Activated T-helper 9 cell treated with anti-CD3 and anti-CD28 coated beads, Interleukin-2, amount 50 U/mL, for 16 hours (primary cell): ENCODE measurements at places on chromosomes 7 and 10.

- DNase-seq: no peak
These were observed 174.6 kb downstream of the PIP4K2A start for GRCh38 chr10:22539579-22540298.

GRCh38 chr7:92612501-92612900, 22.3 kb upstream of the FAM133B start:
- DNase-seq: no peak

DNA sequence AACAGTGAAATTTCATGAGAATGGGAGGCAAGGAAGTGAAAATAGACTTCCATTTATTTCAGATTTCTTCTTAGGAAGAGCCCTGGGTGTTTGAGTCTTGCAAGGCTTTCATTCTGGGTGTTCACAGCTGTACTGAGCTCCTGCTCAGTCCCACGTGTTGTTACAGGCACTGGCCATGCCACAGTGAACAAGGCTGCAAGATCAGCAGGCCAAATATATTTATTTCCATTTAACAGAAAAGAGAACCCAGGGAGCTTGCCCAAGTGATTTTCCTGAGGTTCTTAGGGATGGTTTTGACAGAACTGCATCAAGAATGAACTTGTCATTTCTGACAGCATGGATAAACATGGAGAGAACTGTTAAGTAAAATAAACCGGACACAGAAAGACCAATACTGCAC, 54.5 kb upstream of the CD36 start:
- DNase-seq: no peak

GRCh38 chr7:45153233-45153632, 4.4 kb upstream of the RAMP3 start:
- no peak for DNase-seq

DNA sequence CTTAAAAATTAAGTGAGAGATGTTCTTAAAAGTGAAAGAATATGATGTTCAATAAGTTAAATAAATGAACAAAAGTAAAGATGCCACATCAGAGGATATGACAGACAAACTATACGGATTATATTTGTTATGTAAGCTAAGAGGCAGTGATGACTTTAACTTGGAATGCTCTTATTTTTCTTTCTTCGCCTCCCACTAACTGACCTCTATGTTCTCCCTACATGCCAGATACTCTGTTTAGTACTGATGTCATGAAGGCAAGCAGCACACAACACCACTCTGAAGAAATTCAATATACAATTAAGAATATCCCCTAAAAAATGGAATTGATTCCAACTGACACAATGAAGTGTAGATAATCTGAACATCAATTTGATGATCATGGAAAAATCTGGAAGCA, 223.4 kb downstream of the DOCK4 start:
- no peak for DNase-seq

GRCh38 chr7:11236680-11237079, 263.0 kb downstream of the PHF14 start:
- DNase-seq: no peak

DNA sequence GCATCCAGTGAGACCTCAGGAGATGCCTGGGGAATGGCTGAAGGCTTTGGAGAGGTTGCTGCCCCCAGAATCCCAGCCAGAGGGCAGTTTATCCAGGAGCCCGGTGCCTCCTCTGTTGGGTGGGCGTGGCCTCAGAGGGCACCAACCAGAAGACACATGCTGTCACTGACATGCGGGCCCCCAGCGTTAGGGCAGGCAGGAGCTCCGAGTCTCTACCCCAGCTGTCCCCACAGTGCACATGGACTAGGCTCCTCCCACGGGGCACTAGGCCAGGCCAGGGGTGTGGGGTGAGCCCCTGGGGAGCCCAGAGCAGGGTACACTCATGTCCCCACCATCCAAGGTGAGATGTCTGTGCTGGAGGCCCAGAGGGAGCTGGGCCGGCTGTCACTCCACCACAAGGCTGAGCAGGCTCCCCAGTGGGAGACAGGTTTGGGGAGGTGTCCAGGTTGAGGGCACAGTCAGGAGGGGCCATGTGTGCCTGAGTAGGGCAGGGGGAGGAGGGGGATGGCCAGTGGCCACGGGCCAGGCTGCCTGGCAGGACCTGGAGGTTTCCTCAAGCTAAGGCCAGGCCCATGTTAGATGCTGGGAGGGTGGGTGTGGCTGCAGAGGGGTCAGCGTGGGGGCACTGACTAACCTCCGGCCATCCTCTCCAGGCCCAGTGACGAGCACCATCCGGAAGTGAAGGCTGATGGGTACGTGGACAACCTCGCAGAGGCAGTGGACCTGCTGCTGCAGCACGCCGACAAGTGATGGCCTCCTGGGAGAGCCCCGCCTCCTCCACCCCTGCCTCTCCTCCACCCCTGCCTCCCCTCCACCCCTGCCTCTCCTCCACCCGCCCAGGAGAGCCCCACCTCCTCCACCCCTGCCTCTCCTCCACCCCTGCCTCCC, 131.3 kb downstream of the FAM53B start:
- DNase-seq: no peak

DNA sequence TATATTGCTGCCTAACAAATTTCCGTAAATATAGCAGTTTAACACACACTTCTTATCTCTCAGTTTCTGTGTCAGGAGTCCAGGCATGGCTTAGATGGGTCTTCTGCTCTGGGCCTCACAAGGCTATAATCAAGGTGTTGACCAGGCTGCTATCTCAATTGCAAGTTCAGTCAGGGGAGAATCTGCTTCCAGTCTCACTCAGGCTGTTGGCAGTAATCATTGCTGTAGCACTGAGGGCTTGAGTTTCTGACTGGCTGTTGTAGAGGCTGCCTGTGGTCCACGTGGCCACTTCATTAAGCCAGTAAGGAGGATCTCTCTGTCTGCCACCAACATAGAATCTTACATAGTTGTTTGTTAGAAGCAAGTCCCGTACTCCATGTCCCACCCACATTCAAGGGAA, 138.4 kb downstream of the ST7 start:
- DNase-seq: no peak

DNA sequence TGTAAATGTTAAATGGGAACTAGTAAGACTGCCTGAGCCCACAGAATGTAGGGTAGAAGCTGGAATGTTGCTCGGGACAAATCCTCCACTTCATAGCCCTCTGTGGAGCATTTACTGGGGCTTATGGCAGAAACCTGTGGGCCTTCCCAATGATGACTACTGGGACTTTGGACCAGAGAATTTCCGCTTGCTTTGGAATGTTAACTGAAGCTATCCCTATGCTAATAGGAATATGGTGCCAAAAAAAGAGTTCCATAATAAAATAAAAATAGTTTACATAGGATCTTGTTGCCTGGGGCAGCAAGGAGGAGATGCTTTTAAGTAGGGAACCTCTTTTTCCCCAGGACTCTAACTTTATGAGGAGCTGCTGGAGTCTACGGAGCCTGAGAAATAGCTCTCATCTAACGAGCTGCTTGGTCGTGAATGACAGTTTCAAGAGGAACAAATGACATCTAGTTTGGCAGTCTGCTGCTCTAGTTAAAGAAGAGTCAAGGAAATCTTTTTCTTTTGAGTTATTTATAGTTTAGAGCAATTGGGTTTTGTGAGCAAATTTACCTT, 5.7 kb upstream of the DYNC2I1 start:
- DNase-seq: no peak

GRCh38 chr10:21403256-21404015, 122.0 kb downstream of the SKIDA1 start:
- DNase-seq: no peak

DNA sequence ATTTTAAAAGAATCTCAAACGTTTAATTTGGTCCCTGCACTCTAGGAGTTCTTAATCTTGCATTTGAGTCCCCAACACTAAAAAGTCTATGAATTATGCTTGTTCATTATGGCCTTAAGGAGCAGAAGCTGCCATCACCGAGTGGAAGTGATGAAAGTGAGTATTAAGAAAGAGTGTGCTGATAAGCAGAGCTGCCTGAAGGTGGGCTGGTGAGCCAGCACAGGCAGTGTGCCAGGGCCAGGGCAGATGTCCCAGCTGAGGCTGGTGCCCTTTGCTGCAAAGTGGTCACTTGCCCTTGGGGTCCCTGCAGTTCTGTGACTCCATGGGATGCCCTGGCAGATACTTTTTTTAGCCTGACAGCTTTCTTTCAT, 72.9 kb upstream of the LOXL4 start:
- DNase-seq: no peak

GRCh38 chr10:70726909-70727495, 54.7 kb downstream of the ADAMTS14 start:
- no peak for DNase-seq

GRCh38 chr7:767941-768731, 41.1 kb upstream of the PRKAR1B start:
- no peak for DNase-seq

GRCh38 chr10:90313576-90314325, 544.1 kb downstream of the HTR7 start:
- no peak for DNase-seq

- no peak for DNase-seq
These were observed 3.5 kb downstream of the STK17A start for GRCh38 chr7:43586251-43586900.

DNA sequence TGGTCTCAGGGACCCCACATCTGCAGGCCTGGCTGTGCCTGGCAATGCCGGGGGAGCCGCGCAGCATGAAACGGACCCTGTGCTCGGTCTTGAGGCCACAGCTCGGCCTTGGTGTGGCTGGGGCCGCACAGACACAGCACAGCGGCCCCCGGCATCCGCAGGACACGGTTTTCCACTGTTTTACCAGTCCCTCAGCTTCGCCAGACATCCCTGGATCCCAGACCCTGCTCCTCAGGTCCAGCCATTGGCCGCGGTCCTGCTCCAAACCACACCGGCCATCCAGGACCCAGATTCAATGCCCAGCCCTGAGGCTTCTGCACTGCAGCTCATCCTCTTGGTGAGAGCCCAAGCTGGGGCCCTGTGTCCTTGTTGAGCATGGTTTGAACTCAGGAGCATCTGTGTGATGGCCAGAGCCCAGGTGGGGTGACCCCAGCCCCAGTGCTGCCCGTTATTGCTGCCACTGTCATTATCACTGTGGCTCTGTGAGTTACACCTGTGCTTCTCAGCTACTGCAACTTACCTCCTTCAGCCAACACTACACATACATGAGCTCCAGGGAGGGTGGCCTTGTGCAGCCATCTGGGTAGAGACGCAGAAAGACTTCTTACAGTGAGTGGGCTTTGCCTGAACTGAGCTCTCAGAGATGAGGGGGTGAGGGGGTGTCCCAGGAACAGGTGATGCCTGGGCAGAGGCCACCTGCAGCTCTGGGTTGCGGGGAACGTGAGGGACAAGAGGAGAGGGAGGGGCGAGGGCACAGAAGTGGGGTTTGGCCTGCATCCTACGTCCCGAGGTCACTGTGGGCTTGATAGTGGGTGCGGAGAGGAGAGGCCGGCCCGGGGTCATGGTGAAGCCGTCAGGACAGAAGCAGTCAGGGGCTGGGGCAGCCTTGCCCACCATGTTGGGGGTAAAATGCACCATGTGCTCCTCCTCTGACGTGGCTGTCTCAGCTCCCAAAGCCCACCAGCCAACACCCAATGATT, 567.6 kb downstream of the PTPRN2 start:
- DNase-seq: no peak

DNA sequence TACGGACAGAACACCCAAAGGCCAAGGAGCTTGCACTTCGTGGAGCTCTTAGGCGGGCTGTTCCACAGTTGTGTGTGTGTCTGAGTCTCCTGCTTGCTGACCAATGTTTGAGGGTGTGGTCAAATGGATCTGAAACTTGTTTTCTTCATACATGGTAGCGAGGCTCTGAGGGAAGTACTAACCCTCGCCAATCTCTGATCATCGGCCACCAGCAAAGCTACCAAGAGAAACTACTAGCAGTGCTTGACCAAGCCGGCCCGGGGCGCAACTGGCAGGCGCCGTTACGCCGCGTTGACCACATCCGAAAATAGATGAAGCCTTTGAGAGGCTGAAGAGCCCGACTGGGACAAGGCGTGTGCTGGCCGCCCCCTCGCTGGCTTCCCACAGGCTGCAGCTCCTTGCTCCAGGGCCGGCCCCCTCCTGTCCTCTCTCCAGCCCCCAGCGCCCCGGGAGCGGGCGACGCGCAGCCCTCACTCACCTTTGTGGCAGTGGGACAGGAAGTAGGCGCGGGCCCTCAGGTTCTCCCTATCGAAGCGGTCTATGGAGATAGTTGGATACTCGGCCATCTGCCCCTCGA, 384 bp downstream of the DCLRE1C start:
- no peak for DNase-seq

DNA sequence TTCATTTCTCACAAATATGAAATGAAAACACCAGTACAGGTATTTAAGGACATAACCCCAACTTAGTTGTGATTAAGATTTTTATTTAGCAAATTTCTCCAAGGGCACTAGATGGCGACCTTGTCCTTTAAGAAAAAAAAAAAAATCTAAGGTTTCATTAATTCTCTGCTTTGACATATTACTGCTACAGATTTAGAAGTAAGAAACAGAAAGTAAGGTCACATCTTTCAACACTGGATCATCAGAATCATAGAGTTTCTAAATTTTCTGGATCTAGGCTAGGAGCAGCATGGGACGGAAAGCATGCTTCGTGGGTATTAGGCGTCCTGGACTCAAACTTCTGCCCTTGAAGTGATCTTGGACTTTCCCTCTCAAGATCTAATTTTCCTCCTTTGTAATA, 85.5 kb upstream of the PRKG1 start:
- DNase-seq: no peak

GRCh38 chr10:114289096-114289436, 50.0 kb downstream of the VWA2 start:
- DNase-seq: no peak

DNA sequence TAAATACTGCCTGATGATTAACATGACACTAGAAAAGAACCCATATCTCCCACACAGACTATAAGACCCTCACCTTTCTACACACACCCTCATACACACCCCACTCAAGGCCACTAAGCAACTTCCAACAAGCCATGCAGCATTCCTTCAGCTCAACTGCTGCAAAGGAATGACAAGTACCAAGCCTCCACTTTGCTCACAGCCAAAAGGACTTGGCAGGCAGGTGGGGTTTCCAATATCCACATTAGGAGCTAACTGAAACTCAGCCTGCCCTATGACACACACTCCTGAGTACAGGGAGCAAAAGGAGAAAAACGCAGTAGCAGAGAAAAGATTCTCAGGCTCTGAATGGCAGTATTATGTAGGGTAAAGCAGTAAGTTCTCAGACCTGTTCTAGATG, 13.4 kb downstream of the USP54 start:
- no peak for DNase-seq

DNA sequence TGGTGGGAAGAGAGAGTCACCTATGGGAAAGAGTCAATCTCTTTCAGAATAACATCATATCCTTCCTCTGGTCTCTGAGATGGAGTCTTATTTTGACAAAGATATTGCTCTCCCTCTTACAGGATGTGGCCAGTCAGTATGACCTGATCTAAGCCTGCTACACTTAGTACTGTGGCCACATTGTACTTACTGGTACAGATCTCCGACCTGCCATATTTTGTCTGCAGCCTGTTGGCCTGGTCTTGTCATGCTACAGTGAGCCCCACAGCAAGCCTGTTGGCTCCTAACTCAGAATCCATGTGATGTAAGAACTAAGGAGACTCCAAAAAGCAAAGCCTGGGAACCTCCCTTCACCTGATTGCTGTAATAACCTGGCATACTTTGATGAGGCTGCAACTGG, 377.8 kb downstream of the SFMBT2 start:
- DNase-seq: no peak

- DNase-seq: no peak
These were observed 360.4 kb downstream of the CXCL12 start for GRCh38 chr10:44024356-44025116.
